GM12865 (cell line): ENCODE measurements at places on chromosomes 5 and 9.

DNA sequence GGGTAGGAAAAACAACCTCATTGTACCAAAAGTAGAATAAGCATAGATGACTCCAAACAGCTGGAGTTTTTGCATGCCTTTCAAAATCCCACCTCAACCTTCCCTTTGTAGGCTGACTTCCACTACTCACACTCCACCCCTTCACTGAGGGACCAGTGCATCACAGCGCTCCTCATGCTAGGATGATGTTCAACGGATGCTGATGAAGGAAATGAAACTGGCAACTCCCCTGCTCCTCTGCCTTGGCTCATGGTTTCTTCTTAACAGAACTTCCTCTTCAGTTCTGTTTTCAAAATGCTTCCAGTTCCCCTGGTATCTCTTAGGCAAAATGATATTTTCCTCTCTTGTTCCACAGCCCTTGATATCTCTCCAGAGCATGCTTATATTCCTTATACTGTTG, 29.0 kb downstream of the LIFR start:
- peak; percentile 3 for DNase-seq

DNA sequence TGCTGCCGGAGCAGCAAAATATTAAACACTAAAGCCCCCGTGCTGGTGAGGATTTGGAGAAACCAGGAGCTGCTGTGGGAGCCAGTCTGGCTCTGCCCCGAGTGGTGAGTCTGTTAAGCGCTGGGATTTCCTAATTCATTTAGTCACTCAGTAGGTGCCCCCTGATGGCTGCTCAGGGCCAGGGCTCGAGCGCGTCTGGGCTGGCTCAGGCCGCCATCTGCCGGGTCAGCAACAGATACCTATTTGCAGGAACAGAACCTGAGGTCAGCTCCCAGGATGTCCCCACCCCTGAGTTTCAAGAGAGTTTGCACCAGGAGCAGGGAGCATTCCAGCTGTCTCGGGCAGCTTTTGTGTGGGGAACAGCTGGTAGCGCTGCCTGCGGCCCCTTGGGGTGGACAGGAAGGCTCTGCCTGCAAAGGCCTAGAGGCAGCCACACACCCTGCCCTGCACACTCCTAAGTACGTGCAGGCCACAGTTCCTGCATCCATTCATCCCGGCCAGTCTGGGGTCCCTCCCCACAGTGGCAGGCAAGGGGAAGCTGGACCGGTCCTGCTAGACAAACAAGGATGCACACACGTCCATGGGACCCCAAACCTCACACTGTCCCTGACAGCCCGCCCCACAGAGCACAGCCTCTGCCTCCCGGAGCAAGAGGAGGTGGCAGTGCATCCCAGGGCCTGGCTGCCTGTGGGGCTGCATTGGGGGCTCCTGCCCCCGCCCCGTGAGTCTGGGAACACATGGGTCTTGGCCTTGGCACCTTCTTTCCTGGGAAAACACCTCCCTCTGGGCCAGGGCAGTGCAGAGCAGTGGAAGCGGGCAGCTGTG, 83.7 kb downstream of the ADAMTS2 start:
- DNase-seq, result no peak

- no peak for DNase-seq
Measured at GRCh38 chr5:140362311-140362710, 2.3 kb downstream of the SLC4A9 start.

DNA sequence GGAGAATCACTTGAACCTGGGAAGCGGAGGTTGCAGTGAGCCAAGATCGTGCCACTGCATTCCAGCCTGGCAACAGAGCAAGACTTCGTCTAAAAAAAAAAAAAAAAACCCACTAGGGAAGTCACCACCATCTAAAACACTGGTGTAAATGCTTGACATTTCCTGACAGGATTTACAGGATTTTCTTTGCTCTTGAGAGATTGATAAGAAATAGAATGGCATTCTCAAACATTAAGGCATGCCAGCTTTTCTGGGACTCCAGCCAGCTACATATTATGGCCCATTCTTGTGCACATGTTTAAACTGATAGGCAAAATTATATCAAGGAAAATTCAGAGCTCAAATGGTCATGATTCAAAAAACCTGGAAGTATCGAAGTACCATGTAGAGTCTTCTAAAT, 28.7 kb downstream of the GTF3C4 start:
- DNase-seq, result no peak

- DNase-seq, result no peak
Measured at GRCh38 chr5:5969942-5970483, 408.3 kb downstream of the MED10 start.

- DNase-seq, result no peak
Measured at GRCh38 chr5:146039420-146039819, 66.0 kb downstream of the PLAC8L1 start.

- DNase-seq, result no peak
Measured at GRCh38 chr5:91373600-91373999, 9.5 kb downstream of the ARRDC3 start.

DNA sequence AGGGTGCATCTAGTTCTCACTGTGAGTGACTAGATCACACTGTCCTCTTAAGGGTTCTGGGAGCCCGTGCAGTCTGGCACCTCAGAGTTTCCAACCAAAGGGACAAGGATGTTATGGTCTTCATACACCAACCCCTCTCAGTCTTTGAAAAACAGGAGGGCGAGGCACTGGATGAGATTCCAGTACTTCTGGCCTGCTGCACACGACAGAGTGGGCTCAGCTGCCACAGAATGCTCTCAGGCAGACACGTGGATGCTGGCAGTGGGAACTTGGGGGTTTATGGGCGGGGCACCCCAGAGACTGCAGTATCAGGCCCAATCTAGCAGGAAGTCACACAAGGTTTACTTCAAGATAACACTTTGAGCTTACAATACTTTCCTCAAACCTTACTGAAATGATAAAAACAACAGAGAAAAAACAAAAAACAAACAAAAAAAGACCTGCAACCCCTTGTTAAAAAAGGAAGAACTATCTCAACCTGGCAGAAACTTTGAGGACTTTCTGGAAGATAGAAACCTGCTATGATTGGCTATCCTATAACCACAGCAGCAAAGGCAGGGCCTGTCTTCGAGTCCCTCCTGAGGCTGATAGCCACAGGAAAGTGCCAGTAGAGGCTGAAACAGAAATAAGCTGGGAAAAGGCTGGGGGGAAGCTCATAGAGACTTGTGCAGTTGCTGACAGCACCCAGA, 28.3 kb upstream of the TGFBR1 start:
- peak; percentile 34 for DNase-seq

DNA sequence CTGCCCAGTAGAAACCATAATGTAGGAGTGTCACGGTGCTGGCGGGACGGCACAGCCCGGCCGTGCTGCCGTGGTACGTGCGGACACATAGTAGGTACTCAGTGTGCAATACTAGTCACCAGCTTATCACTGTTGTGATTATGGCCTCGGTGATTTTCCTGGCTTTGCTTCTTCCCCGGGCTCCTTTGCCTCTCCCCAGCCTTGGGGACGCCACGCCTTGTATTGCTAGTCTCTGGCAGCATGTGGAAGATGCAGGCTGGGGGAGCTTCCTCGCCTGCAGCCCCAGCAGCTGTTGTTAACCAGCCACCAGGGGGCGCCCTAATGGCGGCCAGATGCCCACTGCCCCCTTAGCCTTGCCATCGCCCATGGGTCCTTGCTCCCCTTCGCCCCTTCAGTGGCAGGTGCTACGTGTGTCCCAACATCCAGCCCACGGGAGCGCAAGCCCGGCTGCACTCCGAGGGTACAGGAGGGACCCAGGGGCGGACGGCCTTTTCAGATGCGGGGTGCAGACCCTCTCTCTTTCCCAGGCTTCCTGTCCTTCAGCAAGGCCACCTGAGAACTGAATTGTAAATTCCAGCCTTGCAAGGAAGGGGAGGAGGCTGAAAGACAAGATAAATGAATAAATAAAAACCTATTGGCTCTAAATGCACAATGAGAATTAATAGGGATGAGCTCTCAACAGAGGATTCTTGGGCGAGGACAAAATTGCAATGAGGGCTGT, 8.0 kb downstream of the NTNG2 start:
- DNase-seq, result peak; percentile 70
